NCI-H774 (cell line): ENCODE measurements at places on chromosomes 5 and 9.

DNA sequence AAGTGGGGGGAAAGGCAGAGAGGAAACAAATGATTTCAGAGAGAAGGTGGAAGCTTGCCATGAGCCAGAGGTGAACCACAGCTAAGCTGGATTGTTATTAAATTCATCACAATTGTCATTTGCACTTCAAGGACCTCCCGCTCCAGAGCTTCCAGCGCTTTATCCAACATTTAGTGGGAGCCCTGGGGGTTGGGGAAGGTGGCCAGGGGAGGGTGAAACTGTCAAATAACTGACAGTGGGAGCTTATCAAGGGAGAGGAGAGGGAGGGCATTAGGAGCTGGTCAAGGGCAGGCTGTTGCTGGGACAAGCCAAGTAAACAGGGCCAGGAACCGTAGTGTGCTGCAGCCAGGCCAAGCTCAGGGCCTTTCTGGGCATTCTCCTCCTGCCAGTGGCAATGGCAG lies 71.5 kb downstream of the SIL1 start:
- DNase-seq, result no peak

DNA sequence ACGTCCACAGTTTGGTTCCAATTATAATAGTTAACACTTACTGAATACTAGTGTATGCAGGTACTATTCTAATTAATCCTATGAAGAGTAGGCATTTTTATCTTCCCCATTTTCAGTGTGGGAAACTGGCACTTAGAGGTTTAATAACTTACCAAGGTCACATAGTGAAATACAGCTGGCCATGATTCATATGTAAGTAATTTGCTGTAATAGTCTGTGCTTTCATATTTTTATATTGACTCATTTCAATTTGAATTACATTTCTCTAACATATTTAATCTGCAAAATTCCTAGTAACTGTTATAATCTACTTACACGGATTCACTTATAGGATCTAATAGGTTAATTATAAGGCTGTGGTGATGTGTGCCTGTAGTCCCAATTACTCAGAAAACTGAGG lies 19.4 kb downstream of the CCNH start:
- DNase-seq, result no peak

DNA sequence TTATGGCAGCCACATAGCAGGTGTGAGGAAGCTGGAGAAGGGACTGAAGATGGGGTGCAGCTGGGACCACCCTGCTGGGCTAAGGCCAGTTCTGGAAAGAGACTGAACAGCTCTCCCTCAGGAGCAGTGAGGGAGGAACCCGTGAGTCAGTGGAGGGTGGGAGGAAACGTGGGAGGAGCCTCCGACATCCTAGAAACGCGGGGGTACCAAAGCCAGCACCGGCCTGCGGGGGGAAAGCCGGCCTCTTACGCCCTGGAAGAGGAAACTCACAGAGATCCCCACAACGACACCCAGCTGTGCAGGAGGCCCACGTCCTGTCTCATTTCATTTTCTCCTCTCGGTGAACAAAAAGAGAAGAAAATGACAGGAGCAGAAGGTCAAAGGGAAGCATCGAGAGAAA lies 185.8 kb upstream of the IRX4 start:
- no peak for DNase-seq

GRCh38 chr5:67052034-67052433 lies 144.6 kb downstream of the CD180 start:
- DNase-seq, result no peak

- no peak for DNase-seq
These were observed 157.6 kb downstream of the DIRAS2 start for GRCh38 chr9:90485028-90485427.
